ENCODE measurements at places on chromosomes 2 and 18.
A peak's percentile ranks its signal among the peaks of the same experiment; 100 is the strongest.

DNA sequence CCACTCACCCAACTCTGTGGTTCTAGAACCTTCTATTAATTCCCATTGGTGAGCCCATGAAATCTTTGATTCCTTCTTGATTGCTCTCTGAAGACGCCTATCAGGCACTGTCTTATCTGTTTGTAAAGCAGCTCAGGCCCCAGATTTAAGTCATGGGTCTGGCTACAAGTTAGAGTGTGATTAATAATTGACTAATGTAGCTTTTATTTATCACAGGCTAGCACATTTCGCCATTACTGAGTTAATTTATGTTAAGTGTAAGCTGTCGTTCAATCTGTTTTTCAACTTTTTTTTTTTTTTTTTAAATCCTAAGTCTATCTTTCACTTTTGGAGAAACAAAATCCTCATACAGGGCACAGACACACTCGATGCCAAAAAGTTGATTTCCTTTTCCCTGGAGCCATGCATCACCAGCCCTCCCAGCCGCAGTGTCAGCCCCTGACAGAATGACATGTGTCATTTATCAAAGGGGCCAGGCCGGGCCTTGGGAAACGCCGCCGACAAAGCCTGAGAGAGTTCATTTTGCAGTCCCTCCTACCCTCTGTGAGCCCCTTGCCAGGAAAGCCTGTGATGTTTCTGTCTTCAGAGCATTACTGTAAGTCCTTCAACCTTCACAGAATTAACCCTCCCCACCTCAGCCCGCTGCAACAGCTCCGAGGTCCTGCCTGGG lies 15.8 kb downstream of the TSHZ1 start:
- no peak for DNase-seq
- no peaks in the 10 kb centered on the region for H3K36me3 ChIP-seq
- no peaks in the 10 kb centered on the region for H3K4me1 ChIP-seq
- H3K4me3 ChIP-seq = no peak overlapping the region
- peak overlapping the region; percentile 67 for H3K27ac ChIP-seq

- DNase-seq = no peak
- no peaks in the 10 kb centered on the region for H3K27me3 ChIP-seq
- no peaks in the 10 kb centered on the region for H3K4me1 ChIP-seq
Observed at GRCh38 chr2:155643056-155643775, 689.3 kb downstream of the NR4A2 start.

- peak; percentile 69 for DNase-seq
- H3K4me1 ChIP-seq = no peaks in the 10 kb centered on the region
- no peak overlapping the region for H3K4me3 ChIP-seq
- no peaks in the 10 kb centered on the region for H3K27me3 ChIP-seq
Observed at GRCh38 chr2:96769814-96770213, 9.1 kb downstream of the CNNM4 start.

DNA sequence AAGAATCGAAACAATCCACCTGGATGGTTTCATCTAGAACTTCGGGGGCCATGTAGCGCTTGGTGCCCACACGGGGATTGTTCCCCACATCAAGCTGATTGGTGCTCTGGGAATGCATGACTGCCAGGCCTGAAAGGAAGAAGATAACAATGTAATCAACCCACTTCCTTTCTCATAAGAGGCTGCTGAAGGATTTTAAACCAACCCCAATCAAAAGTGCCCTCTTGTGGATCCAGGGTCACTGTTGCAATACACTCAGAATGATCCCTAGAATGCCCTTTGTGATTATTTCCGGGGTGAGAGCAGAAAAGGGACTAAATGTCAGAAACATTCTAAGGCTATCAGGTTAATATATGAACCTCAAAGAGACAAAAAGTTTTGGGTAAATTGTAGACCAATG lies 115.2 kb downstream of the ACVR1 start:
- no peak overlapping the region for H3K4me3 ChIP-seq
- DNase-seq = no peak
- peak overlapping the region; percentile 22 for H3K27ac ChIP-seq
- H3K36me3 ChIP-seq = peaks cover 3% of the 10 kb centered on the region
- no peaks in the 10 kb centered on the region for H3K4me1 ChIP-seq

- H3K4me3 ChIP-seq = no peak overlapping the region
- no peak overlapping the region for H3K27ac ChIP-seq
- no peaks in the 10 kb centered on the region for H3K36me3 ChIP-seq
- H3K4me1 ChIP-seq = no peaks in the 10 kb centered on the region
- H3K27me3 ChIP-seq = no peaks in the 10 kb centered on the region
Observed at GRCh38 chr2:220033546-220033945, 406.1 kb downstream of the SLC4A3 start.

DNA sequence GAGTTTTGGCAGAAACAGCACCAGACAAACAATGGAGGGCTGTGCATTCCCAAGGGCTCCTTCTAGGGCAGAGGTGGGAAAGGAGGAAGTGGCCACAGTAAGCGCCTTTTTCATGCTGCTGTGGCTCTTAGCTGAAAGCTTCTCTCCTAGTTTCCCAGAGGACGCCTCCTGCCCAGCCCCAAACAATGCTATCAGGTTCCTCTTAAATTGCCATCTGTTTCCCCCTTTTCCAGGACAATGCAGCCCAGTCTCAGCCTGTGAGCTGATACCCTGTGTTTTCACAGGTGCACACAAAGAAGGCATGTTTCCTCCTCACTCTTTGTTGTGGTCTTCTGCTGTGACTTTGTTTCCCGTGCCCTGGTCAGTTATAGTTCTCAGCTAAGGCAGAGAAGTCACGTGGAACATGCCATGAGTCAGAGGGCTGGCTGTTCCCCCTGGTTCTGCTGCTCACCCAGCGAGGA lies 5.4 kb upstream of the FAM124B start:
- DNase-seq = no peak
- no peaks in the 10 kb centered on the region for H3K4me1 ChIP-seq
- no peak overlapping the region for H3K27ac ChIP-seq
- H3K4me3 ChIP-seq = no peak overlapping the region
- no peaks in the 10 kb centered on the region for H3K36me3 ChIP-seq

- no peak overlapping the region for H3K4me3 ChIP-seq
- H3K4me1 ChIP-seq = no peaks in the 10 kb centered on the region
- no peaks in the 10 kb centered on the region for H3K36me3 ChIP-seq
- no peak for DNase-seq
- no peak overlapping the region for H3K27ac ChIP-seq
- no peaks in the 10 kb centered on the region for H3K27me3 ChIP-seq
Observed at GRCh38 chr2:191797942-191798876, 48.7 kb downstream of the CAVIN2 start.

DNA sequence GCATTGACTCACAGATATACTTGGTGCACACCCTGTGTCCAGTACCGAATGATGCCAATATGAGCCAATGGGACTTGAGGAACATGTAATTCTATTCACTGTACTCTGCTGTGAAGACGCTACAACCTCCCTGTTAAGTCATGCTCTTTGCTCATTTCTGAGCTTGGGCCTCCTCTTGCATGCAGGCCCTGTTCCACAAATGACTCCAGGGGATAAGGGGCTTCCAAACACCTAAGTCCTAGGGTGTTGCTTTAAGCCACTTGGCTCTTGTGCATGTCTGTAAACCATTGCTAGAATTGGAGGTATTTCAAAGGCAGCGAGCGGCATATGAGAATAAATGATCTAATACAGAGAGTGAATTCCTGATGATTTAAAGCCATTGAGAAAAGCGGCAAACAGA lies 105.9 kb upstream of the THOC1 start:
- H3K27me3 ChIP-seq = no peaks in the 10 kb centered on the region
- no peak overlapping the region for H3K27ac ChIP-seq
- H3K36me3 ChIP-seq = no peaks in the 10 kb centered on the region
- H3K4me1 ChIP-seq = no peaks in the 10 kb centered on the region

- no peaks in the 10 kb centered on the region for H3K36me3 ChIP-seq
- peak; percentile 75 for DNase-seq
- peaks cover 34% of the 10 kb centered on the region for H3K4me1 ChIP-seq
- peak overlapping the region; percentile 64 for H3K27ac ChIP-seq
Observed at GRCh38 chr2:32009516-32010256, 1.1 kb downstream of the MEMO1 start.

DNA sequence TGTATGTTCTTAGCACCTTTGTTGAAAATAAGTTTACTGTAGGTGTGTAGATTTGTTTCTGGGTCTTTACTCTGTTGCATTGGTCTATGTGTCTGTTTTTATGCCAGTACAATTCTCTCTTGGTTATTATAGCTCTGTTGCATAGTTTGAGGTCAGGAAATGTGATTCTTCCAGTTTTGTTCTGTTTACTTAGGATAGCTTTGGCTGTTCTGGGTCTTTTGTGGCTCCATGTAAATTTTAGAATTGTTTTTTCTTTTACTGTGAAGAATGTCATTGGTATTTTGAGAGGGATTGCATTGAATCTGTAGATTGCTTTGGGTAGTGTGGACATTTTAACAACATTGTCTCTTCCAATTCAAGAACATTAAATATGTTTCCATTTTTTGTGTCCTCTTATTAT lies 69.1 kb downstream of the ANKRD62 start:
- no peaks in the 10 kb centered on the region for H3K4me1 ChIP-seq
- no peak for DNase-seq
- H3K27ac ChIP-seq = no peak overlapping the region

GRCh38 chr2:16716944-16717343 lies 51.3 kb upstream of the CYRIA start:
- no peaks in the 10 kb centered on the region for H3K4me1 ChIP-seq
- no peaks in the 10 kb centered on the region for H3K27me3 ChIP-seq
- DNase-seq = no peak

DNA sequence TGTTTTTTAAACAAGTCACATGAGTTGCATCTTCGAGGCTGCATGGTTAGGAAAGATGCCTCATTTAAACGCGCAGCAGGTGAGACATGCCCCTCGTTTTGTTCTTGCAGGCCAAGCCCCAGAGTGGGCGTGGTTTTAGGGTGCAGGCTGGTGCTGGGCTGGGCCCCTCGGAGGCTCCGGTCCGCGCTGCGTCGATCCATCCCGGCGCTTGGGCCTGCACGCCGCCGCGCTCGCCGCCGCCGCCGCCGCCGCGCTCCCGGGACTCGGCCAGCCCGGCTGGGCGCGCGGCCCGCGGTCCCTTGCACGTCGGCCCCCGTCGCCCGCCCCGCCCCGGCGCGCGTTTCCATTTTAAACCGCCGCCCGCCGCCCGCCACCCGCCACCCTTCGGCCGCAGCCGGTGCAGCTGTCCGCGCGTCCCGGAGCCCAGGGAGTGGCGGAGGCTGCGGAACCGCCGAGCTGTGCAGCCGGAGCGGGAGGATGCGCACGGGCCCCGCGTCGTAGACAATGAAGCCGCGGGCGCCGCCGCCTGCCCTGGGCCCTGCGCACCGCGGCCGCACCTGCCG lies 175.5 kb downstream of the AGAP1 start:
- no peak overlapping the region for H3K4me3 ChIP-seq
- H3K27ac ChIP-seq = no peak overlapping the region
- H3K27me3 ChIP-seq = no peaks in the 10 kb centered on the region
- no peaks in the 10 kb centered on the region for H3K36me3 ChIP-seq

Data from right lobe of liver (tissue), 6 donors.